ENCODE measurements at places on chromosomes 3 and 15. TPM values are rescaled to one million over a fixed set of nuclear protein-coding genes. Genes with fewer than 3 reads are reported as not detected.
A peak's percentile ranks its signal among the peaks of the same experiment; 100 is the strongest.

- DNase-seq = peak; percentile 69
These were observed 163.3 kb downstream of the ARRDC4 start for GRCh38 chr15:98123834-98124233.

GRCh38 chr3:158430448-158430847, 140.5 kb upstream of the MLF1 start:
- no peak for DNase-seq

GRCh38 chr3:182058488-182058887, 346.8 kb downstream of the SOX2 start:
- DNase-seq = no peak

DNA sequence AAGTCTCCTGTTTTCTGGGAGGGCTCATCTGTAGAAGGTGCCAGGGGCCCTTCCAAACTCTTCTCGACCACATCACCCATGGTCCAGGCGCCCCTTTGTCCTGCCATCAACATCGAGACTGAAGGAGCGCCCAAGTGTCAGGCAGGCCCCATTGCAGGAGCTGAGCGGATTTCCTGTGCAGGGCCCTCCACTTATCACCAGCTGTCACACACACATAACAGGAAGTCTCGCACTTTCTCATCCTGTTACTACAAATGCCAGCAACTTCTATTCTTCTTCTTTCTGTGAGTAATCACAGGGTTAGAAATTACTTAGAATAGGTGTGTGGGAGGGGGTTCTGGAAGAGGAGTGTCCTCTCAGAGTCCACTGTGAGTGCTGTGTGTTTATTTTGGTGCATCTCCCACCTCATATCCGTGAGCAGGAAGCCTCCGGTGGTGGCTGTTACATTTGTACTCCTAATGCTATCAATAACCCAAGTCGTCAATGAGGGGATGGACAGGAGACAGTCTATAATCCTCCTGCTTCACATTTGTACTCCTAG, at the start of gene KLHL6:
KLHL6 (minus strand) TSS at position 166 of the 541 bp plus-strand sequence; CDS start at position 113, 53 bp downstream.
- no peak for DNase-seq

DNA sequence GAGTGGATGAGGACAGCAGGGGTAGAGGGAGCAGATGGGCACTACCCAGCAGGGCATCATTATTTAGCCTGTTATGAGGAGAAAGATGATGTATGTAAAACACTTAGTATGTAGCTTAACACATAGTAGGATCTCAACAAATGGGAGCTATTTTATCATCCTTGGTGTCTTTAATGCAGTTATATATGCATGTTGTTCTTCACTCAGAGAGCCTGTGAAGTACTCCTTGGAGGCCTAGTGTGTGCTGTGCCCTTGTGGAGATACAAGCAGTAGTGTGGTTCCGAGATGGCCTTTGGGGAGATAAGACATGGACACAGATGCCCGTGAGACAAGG, 124.2 kb downstream of the LIPC start:
- no peak for DNase-seq

- peak; percentile 56 for DNase-seq
These were observed 51.6 kb upstream of the C15orf39 start for GRCh38 chr15:75149867-75150709.

DNA sequence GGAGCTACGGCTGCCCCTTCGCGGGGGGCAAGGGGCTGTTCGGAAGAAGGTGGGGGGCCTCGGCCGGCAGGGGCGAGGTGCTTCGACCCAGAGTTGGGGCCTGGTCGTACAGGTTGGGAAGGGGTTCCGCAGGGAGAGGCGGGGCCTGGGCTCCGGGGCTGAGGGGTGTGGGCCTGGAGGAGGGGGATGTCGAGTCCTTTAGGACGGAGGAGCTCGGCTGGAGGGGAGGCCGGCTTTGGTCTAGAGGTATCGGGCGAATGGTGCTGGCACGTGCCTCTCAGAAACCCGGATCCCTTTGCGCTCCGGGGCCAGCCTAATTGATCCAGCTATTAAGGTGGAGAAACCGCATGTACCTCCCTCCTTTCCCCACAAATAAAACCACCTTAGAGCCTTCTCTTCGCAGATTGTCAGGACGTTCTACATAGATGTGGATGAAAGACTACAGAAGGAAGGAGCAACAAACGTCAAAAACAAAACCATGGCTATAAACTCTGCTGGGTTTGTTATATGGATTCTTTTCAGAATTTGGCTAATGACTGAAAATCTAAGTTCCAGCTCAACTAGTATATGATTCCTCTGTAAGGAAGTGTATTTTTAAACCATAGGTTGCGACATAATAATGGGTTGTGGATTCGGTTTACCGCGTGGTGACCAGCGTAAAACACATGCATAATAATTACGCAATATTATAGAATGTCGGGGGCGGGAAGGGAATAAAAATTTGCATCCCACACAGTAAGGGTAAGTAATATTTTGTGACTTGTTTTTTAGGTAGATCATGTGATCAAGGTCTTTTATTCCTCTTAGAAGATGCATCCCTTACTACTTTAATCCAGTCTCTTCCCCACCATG, 644 bp upstream of the NGLY1 start:
- no peak for DNase-seq

GRCh38 chr3:125684199-125684598, 88.9 kb upstream of the OSBPL11 start:
- DNase-seq = peak; percentile 19

SKOR1 gene
- total RNA-seq = not detected

FOXB1 gene
- not detected for total RNA-seq

MORC1 gene
- not detected for total RNA-seq

CALML4 gene
- total RNA-seq = 2.2 TPM

PRSS50 gene
- total RNA-seq = not detected

All from LHCN-M2 (cell line).